Spleen (tissue), 13 donors: ENCODE measurements at places on chromosomes 3 and 15.

DNA sequence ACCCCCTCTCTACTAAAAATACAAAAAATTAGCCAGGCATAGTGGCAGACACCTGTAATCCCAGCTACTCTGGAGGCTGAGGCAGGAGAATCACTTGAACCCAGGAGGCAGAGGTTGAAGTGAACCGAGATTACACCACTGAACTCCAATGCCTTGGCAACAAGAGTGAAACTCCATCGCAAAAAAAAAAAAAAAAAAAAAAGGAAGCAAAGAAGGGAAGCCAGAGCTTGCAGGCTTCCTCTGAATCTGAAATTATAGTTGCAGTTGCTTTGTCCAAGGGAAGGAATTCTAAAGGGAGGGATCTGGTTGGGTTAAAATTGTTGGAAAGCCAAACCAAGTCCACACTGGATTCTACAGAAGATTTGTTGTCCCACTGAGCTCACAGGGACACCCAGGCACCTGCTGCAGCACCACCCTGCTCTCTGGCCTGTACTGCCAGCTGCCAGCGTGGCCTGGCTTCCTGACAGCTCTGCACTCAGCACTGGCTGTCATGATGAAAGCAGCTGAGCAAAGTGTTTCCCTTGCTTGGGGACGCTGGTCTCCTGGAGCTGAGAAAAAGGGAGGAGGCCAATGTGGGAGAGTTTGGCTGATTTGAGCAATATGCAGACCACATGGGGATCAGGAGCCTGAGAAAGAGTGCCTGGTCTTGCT lies 88.8 kb upstream of the HES1 start:
- DNase-seq: peak; percentile 86

DNA sequence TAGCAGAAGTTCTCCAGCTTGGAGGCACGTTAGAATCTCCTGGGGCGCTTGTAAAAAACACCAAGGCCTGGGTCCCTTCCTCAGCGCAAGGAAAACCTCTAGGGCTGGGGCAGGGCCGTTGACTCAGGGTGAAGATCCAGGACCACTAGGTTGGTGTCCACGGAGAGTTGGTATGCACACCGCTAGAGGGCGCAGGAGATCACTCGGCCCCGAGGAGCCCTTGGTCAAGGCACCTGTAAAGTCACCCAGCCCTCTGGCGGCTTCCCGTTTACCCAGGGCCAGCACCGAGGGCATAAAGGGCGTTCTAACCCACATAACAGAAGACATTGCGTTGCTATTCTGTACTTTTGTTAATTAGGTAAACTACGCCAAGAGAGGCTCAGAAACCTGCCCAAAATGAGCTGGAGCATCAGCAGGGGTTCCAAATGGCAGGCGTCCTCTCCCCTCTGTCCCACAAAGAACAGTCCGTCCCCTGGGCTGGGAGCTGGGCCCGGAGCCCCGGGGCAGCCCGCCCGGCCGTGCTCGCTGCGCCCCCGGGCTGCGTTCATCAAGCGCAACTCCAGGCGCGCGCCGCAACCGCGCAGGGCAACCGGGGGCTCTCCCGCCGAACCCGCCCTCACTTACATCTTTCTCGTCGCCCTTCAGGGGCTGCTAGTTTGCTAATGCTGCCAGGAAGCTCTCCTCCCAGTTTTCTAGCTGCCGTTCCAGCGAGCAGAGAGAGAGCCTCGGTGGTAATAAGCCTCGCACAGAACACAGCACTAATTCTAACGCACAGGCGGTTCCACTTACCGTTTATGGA lies 332.1 kb downstream of the ARRDC4 start:
- no peak for DNase-seq

- no peak for DNase-seq
These were observed 164.4 kb downstream of the GHSR start for GRCh38 chr3:172283841-172284357.

GRCh38 chr3:135997554-135998320 lies 32.2 kb downstream of the PPP2R3A start:
- DNase-seq: no peak
